ENCODE measurements at places on chromosomes 11 and 22.

DNA sequence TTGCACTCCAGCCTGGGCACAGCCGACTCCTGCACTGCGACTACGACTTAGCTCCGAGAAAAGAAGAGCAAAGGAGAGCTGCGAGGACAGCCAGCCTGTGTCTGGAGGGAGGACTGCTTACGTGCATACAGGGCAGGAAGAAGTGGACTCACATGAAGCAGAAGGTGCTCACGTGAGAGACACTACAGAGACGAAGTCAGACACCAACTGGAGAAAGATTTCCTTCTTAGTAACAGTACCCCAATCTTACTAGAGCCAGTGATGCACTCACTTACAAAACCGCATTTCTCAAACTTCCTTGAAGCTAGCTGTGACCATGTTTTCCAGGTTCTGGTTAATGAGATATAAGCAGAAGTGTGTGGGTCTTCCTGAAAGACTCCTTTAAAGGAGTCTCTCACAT lies 67.7 kb downstream of the MICAL3 start:
- DNase-seq: no peak

DNA sequence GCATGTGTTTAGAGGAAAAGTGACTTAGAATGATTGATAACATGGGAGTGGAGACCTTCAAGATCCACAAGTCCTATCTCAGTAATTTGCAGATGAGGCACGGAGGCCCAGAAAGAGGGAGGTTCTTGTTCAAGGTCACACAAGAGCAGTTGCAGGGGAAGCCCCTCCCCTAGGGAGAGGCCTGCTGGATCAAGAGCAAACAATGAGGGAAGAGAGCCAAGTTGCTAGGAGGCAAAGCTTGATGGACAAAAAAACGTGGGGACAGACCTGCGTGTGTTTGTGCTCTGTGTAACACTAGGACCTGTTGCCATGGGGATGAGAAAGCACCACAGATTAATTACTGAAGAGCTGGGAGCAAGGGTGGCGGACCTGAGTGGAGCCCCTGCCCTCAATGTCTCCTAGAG lies 6.4 kb upstream of the MFRP start:
- no peak for DNase-seq

GRCh38 chr11:37282367-37282766 lies 684.3 kb upstream of the RAG2 start:
- DNase-seq: no peak

GRCh38 chr22:30969532-30970355 lies 679 bp downstream of the TUG1 start:
- peak; percentile 9 for DNase-seq

GRCh38 chr11:91041626-91042025 lies 818.8 kb upstream of the CHORDC1 start:
- DNase-seq: no peak

GRCh38 chr11:124115782-124116616 lies 749 bp downstream of the VWA5A start:
- no peak for DNase-seq

DNA sequence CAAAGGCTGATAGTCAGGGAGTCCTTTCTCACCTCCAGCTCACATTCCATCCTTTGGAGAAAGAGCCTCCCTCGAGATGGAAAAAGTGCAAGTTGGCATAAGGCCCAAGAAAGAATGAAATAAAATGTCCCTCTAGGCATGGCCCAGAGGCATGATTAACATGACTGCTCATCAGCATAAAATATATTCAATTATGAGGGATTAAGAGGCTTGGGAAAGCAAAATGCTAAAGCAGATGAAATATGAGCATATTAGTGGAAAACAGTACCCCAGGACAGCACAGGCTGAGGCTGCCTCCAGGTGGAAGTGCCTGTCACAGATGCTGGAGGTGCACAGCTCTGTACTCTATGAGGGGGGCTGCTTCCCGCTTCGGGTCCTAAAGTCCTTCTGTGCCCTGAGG lies 347.8 kb upstream of the PLET1 start:
- no peak for DNase-seq

DNA sequence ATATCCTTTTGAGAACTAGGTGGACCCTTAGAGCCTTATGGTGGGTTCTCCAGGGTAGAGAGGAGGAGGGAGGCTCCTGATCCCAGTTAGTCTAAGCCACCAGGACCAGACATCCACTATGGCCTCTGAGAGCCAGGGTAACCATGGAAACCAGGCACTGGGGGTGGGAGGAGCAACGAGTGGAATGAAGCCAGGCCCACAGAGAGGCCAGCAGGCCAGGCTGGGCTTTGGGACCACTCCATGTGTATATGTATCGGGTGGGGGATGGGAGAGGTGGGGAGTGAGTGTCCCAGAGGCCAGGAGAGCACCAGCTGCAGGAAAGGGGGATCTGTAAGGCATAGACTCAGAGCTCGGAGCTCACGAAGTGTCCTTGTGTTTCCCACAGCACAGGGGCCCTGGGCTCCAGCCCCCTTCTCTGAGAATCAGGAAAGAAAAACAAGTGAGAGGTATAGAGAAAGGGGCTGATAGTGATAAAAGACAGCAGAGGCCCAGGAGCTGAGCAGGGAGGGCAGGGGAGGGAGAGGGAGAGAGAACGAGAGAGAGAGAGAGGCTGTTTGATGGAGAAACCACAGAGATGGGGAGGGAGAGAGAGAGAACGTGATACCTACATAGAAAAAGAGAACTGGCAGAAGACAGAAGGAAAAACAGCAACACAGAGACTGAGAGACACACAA lies 15.5 kb upstream of the TSPAN18 start:
- DNase-seq: no peak

DNA sequence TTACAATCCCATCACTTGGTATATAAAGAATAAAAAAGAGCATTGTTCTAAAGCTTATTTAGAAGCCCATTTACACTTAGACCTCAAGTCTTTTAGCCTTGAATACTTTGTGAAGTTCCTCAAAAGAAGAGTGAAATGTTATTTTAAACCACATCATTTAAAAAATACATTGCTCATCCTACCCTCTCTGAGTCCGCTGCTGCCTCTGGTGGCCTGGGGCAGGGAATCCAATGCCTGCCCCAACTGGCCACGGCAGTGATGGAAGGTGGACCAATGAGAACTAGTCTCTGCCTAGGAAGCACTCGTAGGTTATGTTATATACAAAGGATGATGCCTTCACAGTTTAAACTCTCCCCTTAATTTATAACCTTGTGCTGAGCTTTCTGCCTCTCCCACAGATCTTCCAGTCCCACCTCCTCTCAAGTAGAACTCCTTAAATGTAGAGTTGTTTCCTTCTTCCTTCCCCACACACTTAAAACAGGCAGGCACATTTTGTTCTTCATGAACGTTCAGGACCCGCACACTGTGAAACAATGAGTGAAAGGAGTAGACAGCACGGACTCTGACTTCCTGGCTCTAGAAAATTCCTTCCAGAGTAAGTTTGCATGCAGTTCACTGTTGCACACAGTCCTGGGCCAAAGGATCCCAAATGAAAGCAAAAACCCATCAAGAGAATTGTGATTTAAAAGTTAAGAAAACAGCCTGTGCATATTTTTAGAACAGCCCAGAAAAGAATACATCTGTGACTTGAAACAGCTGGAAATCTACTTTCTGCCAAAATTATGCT lies 167.8 kb downstream of the RRAS2 start:
- DNase-seq: no peak

- DNase-seq: no peak
Observed at GRCh38 chr11:99371257-99371656, 350.5 kb downstream of the CNTN5 start.

- DNase-seq: no peak
Observed at GRCh38 chr11:47413908-47414684, 5.7 kb downstream of the SLC39A13 start.

DNA sequence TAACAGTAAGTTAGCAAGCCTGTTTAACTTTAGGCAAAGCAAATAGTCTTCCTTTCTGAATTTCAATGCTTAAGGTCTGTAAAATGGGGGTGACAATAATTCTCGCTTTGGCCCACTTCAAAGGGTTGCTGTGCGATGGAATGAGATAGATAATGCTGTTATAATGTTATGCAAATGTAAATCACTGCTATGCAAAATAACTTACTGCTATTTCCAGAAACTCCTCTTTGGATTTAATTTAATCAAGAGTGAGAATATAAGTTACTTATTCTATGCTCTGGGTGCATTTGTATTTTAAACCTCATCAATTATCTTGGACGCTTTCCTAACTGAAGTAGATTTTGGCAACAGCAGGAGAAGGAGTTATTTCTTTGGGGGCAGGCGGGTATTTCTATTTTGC lies 4.1 kb upstream of the SORL1 start:
- DNase-seq: no peak

DNA sequence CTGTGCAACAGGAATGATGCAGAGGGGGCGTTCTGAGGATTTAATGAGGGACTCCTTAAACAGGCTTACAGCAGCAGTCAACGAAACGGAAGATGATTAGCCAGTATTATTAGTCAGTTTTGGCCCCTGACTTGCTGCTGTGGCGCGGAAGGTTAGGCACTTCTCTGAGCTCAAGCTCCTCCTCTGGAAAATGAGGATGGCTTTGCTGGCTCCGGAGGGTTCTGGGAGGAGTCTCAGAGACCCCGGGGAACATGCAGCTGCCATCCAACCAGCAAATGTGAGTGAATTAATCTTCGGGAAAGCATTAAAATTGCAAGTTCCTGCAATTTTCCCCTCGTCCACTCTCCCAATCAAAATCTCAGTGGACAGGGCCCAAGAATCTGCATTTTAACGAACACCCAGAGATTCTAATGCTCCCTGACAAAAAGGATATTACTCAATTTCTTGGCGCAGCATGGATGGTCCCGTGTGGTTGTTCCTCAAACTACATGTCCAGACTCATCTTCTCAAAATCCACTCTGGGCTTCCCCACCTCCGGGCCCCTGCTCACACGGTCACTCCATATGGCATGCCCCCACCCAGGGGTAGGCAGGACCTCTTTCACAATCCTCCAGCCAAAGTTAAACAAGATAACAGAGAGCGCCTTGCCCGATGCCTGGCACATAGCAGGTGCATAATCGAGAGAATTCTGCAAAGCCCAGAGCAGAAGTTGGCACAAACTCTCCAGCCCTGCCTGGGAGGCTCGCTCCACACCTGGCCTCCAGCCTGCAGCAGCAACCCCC lies 6.4 kb downstream of the ELFN2 start:
- DNase-seq: no peak

- DNase-seq: no peak
Observed at GRCh38 chr11:18485913-18486528, 30.4 kb downstream of the LDHAL6A start.

- DNase-seq: no peak
Observed at GRCh38 chr11:22681281-22681812, 14.9 kb downstream of the GAS2 start.

DNA sequence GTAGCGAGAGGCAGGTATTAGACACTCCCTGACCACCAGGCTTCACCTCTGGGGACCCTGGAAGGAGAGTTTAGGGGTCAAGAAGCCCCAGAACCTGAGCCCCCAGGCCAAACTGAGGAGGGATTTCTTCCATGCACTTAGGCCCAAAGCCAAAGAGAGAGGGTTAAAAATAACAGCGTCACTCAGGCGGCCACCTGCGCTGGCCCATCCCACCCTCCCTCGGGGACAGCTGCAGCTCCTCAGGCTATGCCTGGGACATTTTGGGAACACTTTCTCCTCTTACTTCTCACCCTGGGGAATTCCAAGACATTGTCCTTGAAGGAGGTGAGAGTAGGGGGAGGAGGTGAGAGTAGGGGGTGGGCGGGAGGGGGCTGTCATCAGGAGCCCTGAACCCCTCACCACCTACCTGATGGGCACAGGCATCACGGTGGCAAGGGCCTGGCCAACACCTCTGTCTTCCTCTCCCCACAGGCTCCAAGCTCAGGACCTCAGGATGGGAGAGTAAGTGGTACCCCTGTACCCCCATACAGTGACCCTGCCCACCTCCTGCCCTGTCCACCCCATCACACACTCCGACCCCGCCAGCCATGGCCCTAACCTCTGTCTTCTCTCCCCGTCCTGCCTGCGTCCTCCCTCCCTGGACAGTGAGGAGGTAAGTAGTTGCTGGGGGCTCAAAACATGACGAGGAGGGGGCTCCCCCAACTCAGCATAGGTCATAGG lies 583 bp downstream of the TNNI2 start:
- no peak for DNase-seq

DNA sequence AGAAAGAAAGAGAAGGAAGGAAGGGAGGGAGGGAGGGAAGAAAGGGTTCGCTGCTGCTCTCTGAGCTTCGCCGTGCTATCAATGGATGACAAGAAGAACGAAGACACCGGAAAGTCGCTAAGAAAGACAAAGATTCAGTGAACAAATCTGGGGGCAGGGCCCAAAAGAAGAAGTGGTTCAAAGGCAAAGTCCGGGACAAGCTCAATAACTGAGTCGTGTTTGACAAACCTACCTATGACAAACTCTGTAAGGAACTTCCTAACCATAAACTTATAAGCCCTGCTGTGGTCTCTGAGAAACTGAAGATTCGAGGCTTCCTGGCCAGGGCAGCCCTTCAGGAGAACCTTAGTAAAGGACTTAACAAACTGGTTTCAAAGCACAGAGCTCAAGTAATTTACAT lies 2.9 kb upstream of the TTLL1 start:
- no peak for DNase-seq

GRCh38 chr11:66651016-66651415 lies 12.5 kb downstream of the RBM4 start:
- no peak for DNase-seq

GRCh38 chr11:12253843-12254281 lies 123.5 kb upstream of the PARVA start:
- no peak for DNase-seq

- no peak for DNase-seq
Observed at GRCh38 chr11:61754534-61755482, 2.4 kb downstream of the MYRF start.

- no peak for DNase-seq
Observed at GRCh38 chr11:13339195-13340153, 61.9 kb downstream of the BMAL1 start.

DNA sequence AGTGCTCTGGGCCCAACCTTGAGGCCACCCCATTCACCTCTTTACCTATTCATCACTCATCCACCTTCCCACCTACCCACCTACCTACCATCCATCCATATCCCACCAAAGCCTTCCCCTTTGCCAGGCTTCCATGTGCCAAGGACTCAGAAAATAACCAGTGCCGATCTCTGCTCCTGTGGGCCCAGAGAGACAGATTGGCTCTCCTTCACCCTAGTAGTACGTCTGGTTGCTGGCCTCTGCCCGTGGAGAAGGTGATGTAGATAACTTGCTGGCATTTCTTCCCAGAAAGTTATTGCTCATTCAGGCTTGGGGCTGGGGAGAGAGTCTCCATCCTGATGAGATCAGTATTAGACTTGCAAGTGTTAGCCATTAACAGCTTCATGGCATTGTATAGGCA lies 45.2 kb downstream of the NEU3 start:
- no peak for DNase-seq

Data from stimulated activated CD8-positive, alpha-beta memory T cell treated with anti-CD3 and anti-CD28 coated beads, Interleukin-2, amount 100 ng/mL, for 1 hour (primary cell).